ENCODE measurements at places on chromosomes 7 and 10.

DNA sequence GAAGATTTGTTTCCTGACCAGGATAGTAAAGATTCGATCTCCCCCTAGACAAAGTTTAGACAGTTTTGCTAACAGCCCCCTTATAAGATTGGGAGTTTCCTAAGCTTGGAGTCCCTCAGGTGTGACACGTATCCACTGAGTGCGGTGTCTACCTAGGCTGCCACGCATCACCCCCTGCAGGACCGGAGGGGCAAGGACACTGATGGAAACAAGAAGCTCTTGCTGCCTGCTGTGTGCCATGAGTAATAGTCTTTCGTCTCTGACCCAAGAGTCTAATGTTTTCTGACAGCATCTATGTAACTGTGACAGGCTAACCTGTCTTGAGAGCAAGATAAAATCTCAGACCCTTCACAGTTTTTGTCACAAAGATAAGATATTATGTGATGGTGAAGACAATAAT is 173.5 kb downstream of the SEMA3E start:
- no peak for DNase-seq

- DNase-seq: no peak
Observed at GRCh38 chr7:94396596-94396995, 1.9 kb downstream of the COL1A2 start.

- DNase-seq: no peak
Observed at GRCh38 chr10:11446864-11447263, 164.6 kb downstream of the USP6NL start.

- DNase-seq: no peak
Observed at GRCh38 chr10:1534820-1535219, 202.5 kb downstream of the ADARB2 start.

DNA sequence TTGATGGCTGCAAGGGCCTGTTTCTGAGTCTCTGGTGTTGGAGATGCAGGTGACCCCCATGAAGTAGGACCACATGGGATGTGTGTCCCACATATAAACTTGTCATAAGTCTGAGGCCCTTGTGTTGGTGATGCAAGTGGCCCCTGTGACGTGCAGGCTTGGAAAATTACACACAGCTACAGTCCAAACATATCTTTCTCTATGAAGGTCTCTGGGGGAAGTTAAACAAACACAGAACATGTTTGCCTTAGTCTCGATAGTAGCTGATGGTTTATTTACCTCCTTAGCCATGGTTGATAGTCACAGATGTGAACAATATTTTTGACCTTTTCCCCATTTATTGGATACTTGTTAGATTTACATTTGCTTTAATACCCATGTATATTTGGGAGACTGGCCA is 64.7 kb downstream of the ADCY1 start:
- DNase-seq: no peak

DNA sequence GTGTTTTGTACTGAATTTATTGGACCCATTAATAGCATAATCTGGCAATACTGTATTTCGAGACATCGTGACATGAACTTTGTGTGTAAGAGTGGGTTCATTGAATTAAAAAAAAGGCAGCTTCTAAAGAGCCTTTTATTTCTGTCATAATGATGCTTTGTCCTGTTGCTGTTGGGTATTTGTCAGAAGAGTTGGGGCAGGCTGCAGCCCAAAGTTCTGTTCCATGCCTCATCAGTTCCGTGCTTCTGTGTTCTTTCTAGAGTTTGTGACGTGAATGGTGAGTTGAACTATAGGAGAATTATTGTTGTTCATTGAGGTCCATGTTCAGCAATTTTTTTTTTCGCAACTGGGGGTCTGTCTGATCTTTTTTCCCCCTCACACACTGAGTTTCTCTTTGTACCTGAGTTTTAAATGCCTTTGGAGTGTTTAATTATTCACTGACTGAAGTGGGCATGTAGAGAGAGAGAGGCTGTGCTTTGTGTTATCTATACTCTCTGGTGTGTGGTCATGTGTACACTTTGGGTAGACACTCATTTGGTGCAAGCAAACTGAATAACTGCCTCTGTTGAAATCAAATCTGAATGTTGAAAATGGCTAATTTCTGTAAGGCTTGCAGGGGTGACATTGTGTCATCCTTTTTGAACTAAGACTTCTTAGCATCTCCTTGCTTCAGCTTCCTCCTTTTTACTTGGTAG is 69.8 kb downstream of the ADD3 start:
- DNase-seq: no peak

GRCh38 chr7:42893346-42894240 is 18.3 kb downstream of the C7orf25 start:
- DNase-seq: no peak

- DNase-seq: no peak
Observed at GRCh38 chr10:97089209-97089870, 96.4 kb downstream of the SLIT1 start.

DNA sequence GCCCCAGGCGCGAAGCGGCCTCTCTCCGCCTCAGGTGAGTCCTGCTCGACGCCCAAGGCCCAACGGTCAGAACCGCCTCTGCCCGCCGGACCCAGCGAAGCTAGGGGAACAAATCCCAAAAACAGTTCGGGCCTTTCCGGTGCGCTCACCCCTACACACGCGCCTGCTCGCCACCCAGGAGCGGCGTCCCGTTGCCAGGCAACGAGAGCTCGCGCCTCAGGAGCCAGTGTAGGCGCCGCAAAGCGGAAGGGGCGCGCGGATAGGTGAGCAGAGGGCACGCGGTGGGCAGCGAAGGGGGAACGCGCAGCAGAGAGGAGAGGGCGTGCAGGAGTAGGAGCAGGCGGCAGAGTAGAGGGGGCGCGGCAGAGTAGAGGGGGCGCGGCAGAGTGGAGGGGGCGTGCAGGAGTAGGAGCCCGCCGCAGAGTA is at the start of the genes DYDC1 and DYDC2:
Gene DYDC1, minus strand, starts transcription at position 193 of the 426 bp plus-strand sequence. CDS start 4,154 bp downstream, outside the sequence.
Gene DYDC2, plus strand, starts transcription at position 219 of the 426 bp plus-strand sequence. CDS start 5,663 bp downstream, outside the sequence.
- no peak for DNase-seq
